ENCODE measurements at places on chromosomes 16 and 17.
A peak's percentile ranks its signal among the peaks of the same experiment; 100 is the strongest.

- DNase-seq: no peak
These were observed 17.4 kb downstream of the COL1A1 start for GRCh38 chr17:50184064-50184463.

- no peak for DNase-seq
These were observed 47.8 kb downstream of the MRC2 start for GRCh38 chr17:62675260-62675659.

- peak; percentile 75 for DNase-seq
These were observed 10.9 kb upstream of the ZFHX3 start for GRCh38 chr16:73058616-73059409.

- DNase-seq: no peak
These were observed 2.5 kb downstream of the ARHGAP27 start for GRCh38 chr17:45430006-45430737.

GRCh38 chr16:57616876-57617275, 11.6 kb upstream of the ADGRG1 start:
- no peak for DNase-seq

DNA sequence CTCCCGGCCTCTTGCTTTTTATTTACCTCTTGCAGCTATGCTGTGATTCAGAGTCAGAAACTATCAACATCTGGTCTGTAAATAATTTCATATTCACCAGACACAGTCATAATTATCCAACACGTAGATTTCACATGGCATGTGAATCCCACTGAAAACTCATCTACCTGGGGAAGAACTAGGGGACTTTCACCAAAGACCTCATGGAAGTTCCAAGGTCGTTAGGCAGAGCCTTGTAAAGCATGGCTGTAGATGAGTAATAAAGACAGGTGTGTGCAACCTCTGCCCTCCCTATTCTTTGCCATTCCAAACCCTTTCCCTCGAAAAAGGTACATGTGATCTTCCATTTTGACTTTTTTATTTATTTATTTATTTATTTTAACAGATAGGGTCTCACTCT, 1.9 kb upstream of the CHST5 start:
- DNase-seq: no peak

GRCh38 chr16:78298986-78299385, 199.5 kb downstream of the WWOX start:
- no peak for DNase-seq

DNA sequence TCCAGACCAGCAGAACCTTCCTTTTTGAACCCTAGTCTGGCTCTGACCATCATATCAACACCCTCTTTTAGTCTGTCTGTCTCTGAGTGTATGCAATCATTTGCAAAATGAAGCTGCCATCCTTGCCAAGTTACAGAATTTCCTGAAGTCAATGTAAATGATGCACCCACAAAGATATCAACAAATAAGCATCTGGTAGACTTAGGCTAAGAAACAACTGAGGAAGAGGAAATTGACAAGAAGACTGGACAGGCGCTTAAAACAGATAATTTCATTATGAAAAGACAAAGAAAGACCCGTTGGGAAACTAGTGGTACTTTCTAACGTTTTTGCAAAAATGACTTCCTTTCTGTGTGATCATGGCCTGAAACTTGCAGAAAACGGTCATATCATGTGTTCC, 24.7 kb upstream of the CIITA start:
- no peak for DNase-seq

DNA sequence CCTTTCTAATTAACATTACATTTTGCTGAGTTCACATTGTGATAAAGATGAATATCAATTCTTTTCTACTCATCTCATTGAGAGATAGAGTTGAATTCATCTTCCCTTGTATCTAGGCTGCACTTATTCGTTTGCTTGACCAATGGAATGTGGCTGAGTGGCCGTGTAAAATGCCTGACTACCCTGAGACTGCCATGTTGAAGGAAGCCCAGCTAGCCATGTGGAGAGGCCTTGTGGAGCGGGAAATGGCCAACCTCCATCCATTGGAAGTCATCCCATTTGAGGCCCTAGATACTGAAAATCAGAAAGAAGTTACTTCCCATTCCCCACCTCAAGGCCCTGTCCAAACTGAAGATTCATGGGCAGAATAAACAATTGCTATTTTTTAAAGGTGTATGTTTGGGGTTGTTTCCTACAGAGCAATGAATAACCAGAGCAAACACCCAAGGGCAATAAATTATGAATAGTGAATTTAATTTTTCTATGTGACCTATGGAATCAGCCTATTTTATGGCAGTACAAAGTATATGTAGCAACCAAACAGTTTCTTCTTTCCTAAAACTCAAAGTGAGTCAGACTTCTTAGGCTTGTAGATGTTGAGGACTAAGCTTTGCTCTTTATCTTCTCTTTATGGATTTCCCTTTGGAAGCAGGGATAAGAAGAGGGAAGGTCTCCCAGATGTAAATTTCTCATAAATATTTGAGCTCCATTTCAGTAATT, 545.1 kb downstream of the MAF start:
- DNase-seq: no peak

- DNase-seq: no peak
These were observed 37.2 kb downstream of the MAP2K6 start for GRCh38 chr17:69451416-69452394.

DNA sequence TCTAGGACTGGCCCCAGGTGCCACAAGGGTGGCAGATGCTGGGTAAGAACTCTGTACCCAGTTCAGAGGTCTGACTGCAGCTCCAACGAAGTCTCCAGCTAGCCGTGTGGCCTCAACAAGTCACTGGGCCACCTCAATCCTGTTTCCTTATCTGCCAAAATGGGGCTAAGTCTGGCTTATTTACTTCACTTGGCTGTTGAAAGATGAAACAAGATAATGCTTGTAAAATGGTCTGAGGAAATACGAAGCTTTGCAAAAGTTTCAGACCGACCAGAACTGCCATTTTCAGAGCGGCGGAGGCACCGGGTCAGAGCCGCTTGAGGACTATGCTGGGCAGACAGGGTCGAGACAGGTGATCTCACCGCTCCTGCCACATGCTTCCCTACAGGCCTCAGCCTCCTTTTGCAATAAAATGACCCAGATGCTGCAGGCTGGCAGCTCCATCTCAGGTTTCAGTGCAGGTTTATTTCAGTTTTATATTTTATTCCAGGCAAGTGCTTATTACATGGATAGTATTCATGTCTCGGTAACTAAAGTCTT, 17.2 kb downstream of the MNT start:
- no peak for DNase-seq

GRCh38 chr16:53080345-53081031, 25.7 kb downstream of the CHD9 start:
- DNase-seq: peak; percentile 94

DNA sequence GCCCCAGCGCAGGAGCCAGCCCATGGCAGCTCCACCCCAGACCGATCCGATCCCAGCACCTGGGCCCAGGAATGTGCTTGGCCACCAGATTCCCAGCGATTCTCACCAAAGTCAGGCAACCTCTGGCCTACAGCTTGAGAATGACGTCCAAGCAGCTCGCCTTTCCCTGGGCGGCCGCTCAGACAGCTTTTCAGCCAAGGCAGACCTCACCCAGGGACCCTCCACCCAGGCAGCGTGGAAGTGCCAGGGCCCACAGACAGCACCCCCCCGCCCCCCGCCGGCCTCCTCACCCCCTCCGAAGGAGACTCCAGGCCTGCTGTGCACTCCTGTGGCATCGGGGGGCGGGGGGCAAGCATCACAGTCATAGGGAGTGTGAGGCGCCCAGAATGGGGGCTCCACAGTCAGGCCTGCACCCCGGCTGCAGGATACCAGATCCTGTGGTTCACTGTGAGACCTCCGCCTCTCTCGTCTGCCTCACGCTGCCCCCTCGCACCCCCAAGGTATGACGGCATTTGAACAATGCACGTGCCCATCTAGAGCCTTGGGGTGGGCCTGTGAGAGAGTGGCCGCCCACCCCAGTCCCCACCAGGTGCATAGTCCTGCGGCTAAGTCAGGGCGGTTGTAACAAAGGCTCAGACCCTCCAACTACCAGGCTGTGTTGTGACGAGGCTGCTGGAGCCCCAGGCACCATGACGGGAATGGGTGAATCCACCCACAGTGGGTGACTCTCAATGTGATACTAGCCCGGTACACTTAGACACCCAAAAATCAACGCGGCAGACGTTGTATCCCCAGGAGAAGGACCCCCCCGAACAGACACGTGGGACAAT, 6.0 kb downstream of the CEP295NL start:
- DNase-seq: no peak

DNA sequence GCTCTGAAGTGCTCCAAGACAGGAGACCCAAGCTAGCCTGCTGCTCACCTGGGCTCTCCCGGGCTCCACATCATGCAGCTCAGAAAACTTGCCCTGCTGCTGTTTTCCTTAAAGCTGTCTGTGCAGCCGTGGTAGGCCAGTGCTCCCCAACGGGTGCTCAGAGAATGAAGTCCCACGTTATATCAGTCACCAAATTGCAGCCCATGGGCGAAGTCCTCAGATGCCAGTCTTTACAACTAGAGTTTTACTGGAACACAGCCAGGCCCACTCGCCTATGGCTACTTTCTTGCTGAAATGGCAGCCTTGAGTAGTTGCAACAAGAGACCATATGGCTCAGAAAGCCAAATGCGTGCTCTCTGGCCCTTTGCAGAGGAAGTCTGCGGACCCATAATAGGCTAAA, 6.3 kb downstream of the CREBBP start:
- DNase-seq: no peak

GRCh38 chr17:58110012-58110411, 26.8 kb downstream of the DYNLL2 start:
- DNase-seq: no peak

GRCh38 chr17:41404024-41404671, 6.7 kb upstream of the KRT31 start:
- no peak for DNase-seq

DNA sequence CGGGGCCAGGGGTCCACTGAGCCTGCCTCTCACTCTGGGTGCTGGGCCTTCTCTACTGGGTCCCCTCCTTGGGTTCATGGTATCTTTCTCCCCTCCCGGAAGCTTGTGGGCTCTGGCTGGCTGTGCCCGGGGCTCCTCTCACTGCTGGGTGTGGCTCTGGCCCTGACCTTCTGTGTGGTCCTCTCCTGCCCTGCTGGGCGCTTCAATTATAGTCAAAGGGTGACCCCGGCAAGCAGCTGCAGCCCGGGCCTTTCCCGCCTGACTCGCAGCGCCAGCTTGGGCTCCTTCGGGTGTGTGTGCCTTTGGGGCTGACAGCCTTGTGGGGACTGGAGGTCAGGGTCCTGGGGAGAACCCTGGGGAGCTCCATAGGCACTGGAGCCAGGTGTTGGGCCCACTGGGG, 54.2 kb upstream of the PVALEF start:
- no peak for DNase-seq

GRCh38 chr16:53757971-53758609, 54.1 kb downstream of the FTO start:
- DNase-seq: no peak

GRCh38 chr17:57536289-57536688, 208.8 kb downstream of the CCDC182 start:
- no peak for DNase-seq

GRCh38 chr17:82305727-82306300, 11.6 kb downstream of the CD7 start:
- DNase-seq: no peak

- peak; percentile 41 for DNase-seq
These were observed 41.4 kb upstream of the ANKFN1 start for GRCh38 chr17:56111706-56112485.

DNA sequence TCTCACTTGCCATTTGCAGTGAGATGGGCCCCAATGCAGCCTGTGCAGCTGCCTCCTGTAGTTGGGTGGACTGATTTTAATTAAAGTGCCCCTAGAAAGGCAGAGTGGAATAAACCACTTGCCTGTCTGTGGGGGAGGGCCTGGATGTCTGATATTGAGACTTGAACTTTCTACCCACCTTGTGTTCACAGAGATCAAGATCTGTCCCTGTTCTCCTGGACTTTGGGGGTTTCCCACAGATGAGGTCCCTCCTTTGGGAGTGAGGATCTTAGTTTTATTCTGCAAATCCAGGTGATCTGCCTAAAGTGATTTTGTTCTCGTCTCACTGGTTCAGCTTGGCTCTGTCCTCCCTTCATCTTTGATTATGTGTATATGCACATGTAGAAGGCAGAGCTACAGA, 7.7 kb upstream of the DHRS13 start:
- DNase-seq: no peak

DNA sequence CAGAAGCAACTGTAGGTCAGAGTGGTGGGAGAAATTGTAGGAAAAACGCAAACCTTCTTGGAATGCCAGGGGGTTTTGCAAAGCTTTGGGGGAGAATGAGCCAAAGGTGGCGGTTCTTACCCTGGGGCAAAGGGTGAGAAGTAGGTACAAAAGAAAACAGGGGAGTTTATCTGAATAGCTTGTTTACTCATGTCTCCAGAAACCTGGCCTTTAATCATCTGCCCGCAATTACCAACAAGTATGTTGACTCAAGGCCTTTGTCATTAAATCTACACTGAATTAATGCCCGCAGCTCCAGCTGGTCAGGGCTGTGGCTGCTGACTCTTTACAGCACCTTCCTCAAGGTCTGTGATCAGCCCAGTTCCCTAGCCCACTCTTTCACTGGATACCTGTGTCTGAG, 320.1 kb downstream of the CBLN1 start:
- DNase-seq: no peak

GRCh38 chr16:47110939-47111338, 32.8 kb downstream of the NETO2 start:
- no peak for DNase-seq

DNA sequence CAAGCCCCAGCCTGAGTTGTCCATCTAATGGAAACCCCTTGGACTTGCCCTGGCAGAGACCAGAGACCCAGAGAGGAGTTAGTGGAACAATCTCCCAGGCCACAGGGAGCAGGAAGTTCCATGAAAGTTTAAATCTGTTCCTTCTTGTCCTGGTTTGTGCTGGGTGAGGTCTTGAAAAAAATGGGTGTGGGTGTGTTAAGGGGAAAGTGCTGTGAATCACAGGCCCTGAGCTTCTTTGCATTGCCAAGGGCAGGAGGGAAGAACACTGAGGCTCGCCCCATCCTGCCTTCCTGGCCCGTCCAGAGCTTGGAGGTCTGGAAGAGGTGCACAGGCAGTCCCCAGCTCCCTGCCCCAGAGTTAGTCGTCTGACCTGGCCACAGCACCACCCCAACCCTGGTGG, 2.3 kb downstream of the ADORA2B start:
- no peak for DNase-seq

GRCh38 chr16:83717308-83717707, 90.5 kb upstream of the HSBP1 start:
- DNase-seq: no peak

- no peak for DNase-seq
These were observed 13.7 kb downstream of the METTL22 start for GRCh38 chr16:8634991-8635736.

GRCh38 chr17:17398943-17399926, 77.6 kb upstream of the MED9 start:
- DNase-seq: no peak
